ENCODE measurements at places on chromosomes 7 and 10.

- DNase-seq = no peak
Observed at GRCh38 chr10:121064491-121064890, 213.3 kb downstream of the WDR11 start.

DNA sequence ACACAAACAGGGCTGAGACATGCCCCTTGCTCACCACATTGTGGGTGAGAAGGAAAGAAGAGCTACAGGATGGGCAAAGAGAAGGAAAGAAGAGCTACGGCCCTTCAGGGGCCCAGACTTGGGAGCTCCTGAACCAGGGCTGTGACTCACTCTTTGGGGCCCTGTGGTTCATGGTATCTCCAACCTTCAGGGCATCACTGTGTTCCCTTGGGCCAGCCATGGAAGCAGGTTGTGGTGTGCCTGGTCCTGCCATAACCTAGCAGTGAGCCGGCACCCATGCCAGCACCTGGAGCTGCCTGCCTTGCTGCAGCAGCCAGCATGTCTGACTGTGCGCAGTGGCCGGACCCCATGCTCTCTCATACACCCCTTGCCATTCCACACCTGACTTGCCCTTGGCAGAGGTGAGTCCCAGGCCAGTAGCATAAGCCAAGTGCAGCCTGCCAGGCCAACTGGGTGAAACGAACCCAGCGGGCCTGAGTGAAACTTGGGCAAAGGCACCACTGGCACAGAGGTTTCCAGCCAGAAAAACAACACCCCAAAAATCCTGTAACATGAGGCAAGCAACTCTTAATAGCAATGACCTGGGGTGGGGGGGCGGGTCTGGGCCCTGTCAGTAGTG lies 89.0 kb upstream of the CACUL1 start:
- DNase-seq = no peak

GRCh38 chr10:29874606-29875269 lies 184.6 kb downstream of the JCAD start:
- no peak for DNase-seq

GRCh38 chr10:6607182-6607581 lies 27.1 kb upstream of the PRKCQ start:
- peak; percentile 10 for DNase-seq

- no peak for DNase-seq
Observed at GRCh38 chr10:119521443-119522204, 20.9 kb downstream of the RGS10 start.

DNA sequence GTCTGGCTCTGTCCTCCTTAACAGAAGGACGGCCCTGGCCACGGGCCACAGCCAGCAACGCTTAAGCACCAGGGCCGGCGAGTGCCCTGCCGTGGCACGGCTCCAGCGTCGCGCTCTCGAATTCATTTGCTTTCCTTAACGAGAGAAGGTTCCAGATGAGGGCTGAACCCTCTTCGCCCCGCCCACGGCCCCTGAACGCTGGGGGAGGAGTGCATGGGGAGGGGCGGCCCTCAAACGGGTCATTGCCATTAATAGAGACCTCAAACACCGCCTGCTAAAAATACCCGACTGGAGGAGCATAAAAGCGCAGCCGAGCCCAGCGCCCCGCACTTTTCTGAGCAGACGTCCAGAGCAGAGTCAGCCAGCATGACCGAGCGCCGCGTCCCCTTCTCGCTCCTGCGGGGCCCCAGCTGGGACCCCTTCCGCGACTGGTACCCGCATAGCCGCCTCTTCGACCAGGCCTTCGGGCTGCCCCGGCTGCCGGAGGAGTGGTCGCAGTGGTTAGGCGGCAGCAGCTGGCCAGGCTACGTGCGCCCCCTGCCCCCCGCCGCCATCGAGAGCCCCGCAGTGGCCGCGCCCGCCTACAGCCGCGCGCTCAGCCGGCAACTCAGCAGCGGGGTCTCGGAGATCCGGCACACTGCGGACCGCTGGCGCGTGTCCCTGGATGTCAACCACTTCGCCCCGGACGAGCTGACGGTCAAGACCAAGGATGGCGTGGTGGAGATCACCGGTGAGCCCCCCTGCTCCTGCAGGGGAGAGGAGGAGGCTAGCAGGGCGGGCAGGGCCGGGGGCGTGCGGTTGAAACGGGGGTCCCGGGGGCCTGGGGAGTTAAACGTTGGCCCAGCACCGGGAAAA lies at the start of gene HSPB1:
TSS of gene HSPB1 (plus strand) at position 327 of the 855 bp plus-strand sequence. CDS start at position 367, 40 bp downstream.
- peak; percentile 85 for DNase-seq

DNA sequence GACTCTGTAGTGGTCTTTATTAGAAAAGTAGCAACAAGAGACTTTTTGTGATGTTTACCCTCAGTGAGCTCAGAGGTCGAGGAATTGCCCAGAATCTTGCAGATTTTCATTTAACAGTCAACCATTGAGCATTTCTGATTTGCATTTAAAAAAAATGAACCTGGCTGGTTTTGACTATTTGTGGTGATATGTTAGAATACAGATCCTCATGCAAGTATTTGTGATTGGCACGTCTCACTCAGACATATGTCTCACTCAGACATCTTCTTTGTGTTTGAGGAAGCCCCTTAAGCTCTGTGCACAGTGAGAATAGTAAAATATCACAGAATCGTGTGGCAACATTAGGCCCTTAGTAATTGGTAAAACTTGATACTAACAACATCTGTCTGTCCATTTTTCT lies 113.2 kb downstream of the SND1 start:
- DNase-seq = no peak

- no peak for DNase-seq
Observed at GRCh38 chr7:50331564-50332208, 27.2 kb downstream of the IKZF1 start.

GRCh38 chr7:83807774-83808173 lies 158.8 kb upstream of the SEMA3E start:
- no peak for DNase-seq
